ENCODE measurements at places on chromosomes 5 and 9.

GRCh38 chr9:40913096-40913719 lies 215.3 kb downstream of the FOXD4L6 start:
- DNase-seq, result no peak

DNA sequence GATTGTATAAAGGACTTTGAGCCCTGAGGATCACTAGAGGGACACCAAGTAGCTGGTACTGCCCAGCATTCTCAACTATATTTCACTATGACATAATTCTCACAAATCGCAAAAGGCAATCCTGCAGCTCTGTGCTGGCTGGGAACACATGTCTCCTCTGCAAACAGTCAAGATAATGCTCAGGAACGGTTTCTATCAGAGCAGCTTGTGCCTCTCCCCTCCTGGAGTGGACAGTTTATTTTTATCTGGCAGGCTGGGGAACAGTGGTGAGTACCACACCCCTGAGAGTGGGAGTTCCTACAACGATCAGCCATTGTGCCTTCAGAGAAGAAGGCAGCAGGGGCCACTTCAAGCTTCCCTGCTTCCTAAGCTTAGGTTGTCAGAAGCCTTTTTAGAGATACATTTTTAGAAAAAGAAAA lies 65.8 kb downstream of the ERAP1 start:
- no peak for DNase-seq

GRCh38 chr9:2359891-2360471 lies 261.6 kb upstream of the VLDLR start:
- DNase-seq, result no peak

- no peak for DNase-seq
Observed at GRCh38 chr9:137156567-137157375, 13.1 kb downstream of the LRRC26 start.

- no peak for DNase-seq
Observed at GRCh38 chr5:8418049-8418426, 549.1 kb downstream of the MTRR start.

- DNase-seq, result no peak
Observed at GRCh38 chr5:172769342-172769615, 1.7 kb downstream of the DUSP1 start.

GRCh38 chr9:32811246-32811645 lies 27.9 kb downstream of the TMEM215 start:
- DNase-seq, result no peak

GRCh38 chr9:650362-650761 lies 191.1 kb upstream of the DMRT1 start:
- DNase-seq, result no peak

GRCh38 chr5:135568923-135569360 lies 9.8 kb downstream of the CXCL14 start:
- no peak for DNase-seq

GRCh38 chr9:133167096-133167730 lies 3.5 kb upstream of the GBGT1 start:
- DNase-seq, result no peak

- no peak for DNase-seq
Observed at GRCh38 chr5:1493941-1494340, 29.8 kb downstream of the LPCAT1 start.

DNA sequence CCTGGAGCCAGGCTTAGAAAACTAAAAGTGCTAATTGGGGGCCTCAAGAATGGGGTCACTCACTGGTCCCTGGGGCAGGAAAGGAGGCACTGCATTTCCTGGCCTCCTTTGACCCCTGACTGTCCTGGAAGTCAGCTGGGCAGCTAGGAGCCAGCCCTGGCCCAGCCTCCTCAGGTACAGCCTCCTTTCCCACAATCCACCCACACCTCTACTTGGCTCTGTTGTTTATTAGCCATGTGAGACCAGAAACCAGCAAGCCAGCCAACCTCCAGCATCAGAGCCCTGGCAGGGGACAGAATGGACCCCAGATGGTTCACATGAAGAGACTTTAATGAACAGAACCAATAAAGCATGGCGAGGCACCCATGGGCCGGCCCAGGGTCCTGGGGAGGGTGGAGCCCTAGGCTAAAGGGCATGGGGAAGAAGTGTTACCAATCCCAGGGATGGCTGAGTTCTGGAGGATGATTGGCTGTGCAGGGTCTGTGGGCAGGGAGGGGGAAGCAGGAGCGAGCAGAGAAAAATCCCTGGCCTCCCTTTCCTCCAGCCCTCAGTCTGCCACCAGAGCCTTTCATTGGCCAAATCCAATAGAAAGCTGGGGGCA lies 55.3 kb upstream of the ANGPTL2 start:
- DNase-seq, result no peak

DNA sequence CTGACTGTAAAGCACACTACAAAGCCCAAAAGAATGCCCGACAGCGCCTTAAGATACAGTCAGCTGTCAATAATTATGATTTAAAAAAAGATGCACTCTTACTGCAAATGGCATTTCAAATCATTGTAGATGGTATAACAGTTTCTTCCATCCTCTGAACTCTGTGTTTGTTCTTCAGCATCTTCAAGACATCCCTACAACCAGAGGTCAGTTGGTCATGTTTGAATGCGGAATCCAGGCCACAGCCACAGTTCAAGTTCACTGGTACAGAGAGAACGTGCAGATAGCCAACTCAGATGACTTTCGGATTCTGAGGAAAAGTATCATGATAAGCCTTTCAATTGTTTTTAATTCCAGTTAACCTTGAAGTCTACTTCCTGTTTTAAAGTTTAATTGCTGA lies 8.7 kb upstream of the MYOT start:
- no peak for DNase-seq

GRCh38 chr5:77824981-77825380 lies 48.8 kb upstream of the TBCA start:
- DNase-seq, result no peak

DNA sequence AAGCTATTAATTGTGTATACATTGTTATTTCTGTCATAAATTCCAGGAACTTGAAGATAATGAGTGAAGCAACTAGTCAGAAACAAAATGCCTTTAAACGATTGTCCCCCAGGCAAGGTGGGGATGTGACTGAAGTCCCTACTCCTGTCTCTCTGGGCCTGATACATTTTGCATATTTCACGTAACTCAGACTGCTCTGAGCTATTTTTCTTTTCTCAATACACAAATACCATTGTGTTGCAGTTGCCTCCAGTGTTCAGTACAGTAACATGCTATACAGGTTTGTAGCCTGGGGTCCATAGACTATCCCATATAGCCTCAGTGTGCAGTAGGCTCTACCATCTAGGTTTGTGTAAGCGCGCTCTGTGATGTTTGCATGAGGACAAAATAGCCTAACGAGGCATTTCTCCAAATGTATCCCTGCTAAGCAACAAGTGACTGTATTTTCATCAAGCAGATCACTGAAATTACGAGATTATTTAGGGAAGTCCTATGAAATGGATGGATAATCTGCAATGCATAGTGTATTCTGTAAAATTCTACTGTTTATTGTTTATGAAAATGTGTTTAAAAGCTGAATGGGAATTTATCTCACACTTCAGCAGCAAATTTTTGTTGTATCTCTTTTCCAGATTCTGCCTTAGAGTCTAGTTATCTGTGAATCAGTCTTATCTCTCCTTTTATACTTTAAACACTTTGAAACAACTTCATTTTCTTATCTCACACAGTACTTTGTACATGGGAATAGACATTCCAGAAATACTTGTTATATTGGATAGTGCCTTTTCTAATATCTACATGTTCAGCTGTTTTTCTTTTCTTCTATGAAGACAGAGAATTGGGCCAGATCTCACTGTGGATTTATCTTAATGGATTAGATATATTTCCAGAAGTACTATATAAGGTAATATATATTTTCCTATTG lies 150.5 kb downstream of the CD180 start:
- no peak for DNase-seq

DNA sequence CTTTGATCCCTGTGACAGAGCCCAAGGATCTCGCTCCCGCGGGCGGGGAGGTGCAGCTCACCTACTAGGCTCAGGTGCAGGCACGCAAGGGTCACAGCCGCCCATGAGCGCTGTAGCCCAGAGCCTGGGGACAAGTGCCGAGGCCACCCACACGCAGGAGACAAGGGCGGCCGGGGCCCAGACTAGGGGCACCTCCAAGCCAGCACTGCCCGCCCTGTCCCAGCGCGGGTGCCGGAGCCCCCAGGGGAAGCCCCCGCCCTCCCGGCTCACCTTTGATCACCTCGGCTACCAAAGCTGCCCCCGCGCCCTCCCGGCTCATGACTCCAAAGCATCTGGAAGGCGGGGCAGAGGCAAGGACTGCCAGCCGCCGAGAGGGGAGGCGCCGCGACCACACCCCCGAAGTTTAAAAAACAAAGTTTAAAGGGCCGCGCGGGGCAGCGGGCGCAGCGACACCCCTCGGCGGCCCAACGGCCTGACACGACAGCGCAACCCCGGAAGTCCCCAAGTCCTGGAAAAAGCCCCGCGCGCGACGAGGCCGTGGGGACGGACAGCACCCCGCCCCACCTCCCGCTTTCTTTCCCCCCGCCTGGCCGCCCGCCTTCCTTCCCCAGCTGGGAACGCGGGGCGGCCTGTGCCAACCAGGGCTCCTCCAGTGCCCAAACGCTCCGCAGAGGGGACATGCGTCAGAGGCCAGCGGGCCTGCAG lies 53.0 kb downstream of the CDC14B start:
- DNase-seq, result peak; percentile 26

DNA sequence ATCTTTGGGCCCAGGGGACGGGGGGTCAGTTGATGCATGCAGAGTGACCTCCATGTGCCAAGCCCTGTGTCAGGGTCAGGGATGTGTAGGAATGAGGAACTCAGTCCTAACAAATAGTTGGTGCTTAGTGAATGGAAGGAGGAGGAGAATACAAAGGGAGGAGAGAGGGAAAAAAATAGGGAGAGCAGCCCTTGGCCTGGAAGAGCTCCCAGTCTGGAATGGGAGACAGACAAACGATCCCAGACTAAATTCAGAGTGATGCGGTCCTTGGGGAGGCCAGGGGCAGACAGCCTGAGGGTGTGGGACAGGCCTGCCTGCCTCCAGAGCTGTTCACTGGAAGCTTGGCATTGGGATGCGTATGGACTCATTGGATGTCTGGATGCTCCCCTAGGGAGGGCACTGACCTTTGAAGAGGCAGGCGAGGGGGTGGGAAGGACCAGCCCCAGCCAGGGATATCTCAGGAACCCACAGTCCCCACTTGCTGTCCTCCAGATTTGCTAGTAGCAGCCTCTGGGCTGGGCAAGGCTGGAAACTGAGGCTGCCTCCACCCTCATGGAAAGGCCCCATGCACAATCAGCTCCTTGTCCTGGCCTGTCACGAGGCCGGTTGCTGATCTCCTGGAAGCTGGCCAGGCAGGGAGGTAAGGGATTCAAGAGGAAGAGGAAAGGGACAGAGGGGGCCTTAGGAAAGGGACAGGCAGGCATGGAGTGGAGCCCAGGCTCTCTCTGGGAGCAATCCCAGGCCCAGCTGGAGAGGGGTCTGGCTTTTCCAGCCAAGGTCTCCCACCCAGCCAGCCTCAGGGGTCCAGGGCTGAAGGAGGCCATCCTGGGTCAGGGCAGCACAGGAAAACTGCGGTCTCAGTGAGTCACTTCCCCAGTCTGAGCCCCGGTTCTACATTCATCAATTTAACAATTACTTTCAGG lies 69.0 kb upstream of the GGTA1 start:
- DNase-seq, result no peak

- DNase-seq, result no peak
Observed at GRCh38 chr9:35882263-35882848, 12.2 kb upstream of the OR13J1 start.

GRCh38 chr9:127349483-127350113 lies 47.4 kb upstream of the SLC2A8 start:
- no peak for DNase-seq

DNA sequence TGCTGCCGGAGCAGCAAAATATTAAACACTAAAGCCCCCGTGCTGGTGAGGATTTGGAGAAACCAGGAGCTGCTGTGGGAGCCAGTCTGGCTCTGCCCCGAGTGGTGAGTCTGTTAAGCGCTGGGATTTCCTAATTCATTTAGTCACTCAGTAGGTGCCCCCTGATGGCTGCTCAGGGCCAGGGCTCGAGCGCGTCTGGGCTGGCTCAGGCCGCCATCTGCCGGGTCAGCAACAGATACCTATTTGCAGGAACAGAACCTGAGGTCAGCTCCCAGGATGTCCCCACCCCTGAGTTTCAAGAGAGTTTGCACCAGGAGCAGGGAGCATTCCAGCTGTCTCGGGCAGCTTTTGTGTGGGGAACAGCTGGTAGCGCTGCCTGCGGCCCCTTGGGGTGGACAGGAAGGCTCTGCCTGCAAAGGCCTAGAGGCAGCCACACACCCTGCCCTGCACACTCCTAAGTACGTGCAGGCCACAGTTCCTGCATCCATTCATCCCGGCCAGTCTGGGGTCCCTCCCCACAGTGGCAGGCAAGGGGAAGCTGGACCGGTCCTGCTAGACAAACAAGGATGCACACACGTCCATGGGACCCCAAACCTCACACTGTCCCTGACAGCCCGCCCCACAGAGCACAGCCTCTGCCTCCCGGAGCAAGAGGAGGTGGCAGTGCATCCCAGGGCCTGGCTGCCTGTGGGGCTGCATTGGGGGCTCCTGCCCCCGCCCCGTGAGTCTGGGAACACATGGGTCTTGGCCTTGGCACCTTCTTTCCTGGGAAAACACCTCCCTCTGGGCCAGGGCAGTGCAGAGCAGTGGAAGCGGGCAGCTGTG lies 83.7 kb downstream of the ADAMTS2 start:
- DNase-seq, result peak; percentile 74

- DNase-seq, result no peak
Observed at GRCh38 chr5:67886761-67887160, 328.8 kb upstream of the PIK3R1 start.

DNA sequence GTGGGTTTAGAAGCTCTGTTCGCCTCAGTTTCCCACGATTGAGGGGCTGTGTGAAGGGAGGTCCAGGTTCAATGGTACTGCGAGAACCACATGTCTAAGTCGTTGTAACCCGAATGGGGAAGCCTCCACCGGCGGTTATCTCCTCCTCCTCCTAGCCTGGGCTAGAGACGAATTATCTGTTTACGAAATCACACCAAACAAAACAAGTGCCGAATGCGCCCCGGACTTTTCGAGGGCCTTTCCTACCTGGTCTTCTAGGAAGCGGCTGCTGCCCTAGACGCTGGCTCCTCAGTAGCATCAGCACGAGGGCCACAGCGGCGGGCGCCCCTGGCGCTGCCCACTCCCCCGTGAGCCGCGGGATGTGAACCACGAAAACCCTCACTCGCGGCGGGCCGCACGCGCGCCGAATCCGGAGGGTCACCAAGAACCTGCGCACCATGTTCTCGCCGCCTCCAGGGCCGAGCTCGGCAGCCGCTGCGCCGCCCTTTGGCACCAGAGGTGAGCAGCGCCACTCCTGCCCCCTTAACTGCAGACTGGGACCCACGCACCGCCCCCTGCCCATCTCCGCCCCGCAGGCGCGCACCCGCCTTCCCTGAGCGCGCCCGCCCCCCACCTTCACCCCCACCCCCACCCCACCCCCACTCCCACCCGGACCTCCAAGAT lies at the start of gene CDKN2A:
Gene CDKN2A, minus strand, starts transcription at position 500 of the 663 bp plus-strand sequence.
- DNase-seq, result no peak

GRCh38 chr9:137866226-137867141 lies 11.1 kb upstream of the CACNA1B start:
- peak; percentile 9 for DNase-seq
